ENCODE measurements at places on chromosomes 4 and X. TPM values are rescaled to one million over a fixed set of nuclear protein-coding genes. Genes with fewer than 3 reads are reported as not detected.

Gene CYBB
- 27.5 TPM for total RNA-seq

Gene CXCL3
- total RNA-seq: 2.6 TPM

Gene FMR1NB
- not detected for total RNA-seq

Gene ADH1B
- total RNA-seq: 36.6 TPM

Gene ARHGAP6
- total RNA-seq: 23.9 TPM

Gene BEX3
- total RNA-seq: 222 TPM

Gene HTN3
- total RNA-seq: not detected

Gene SPANXN1
- total RNA-seq: not detected
